ENCODE measurements at places on chromosomes 2 and 18.
A peak's percentile ranks its signal among the peaks of the same experiment; 100 is the strongest.

DNA sequence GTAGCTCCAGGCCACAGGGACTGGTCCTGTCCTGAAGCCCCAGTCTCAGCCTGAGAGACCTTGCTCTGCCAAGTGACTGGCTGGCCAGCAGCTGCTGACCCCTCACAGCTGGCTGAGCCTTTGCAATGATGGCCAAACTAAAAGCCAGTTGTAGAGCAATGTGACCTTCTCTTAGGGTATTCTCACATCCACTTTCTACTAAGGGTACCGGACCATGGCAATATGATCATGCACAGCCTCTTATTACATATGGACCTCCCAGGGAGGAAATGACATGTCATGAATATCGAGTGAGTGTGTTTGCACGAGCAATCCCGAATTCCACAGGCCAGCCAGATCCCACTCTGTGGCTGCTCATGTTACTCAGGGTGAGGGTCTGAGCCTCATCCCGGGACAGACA is 213.9 kb downstream of the VAPA start:
- DNase-seq, result no peak

DNA sequence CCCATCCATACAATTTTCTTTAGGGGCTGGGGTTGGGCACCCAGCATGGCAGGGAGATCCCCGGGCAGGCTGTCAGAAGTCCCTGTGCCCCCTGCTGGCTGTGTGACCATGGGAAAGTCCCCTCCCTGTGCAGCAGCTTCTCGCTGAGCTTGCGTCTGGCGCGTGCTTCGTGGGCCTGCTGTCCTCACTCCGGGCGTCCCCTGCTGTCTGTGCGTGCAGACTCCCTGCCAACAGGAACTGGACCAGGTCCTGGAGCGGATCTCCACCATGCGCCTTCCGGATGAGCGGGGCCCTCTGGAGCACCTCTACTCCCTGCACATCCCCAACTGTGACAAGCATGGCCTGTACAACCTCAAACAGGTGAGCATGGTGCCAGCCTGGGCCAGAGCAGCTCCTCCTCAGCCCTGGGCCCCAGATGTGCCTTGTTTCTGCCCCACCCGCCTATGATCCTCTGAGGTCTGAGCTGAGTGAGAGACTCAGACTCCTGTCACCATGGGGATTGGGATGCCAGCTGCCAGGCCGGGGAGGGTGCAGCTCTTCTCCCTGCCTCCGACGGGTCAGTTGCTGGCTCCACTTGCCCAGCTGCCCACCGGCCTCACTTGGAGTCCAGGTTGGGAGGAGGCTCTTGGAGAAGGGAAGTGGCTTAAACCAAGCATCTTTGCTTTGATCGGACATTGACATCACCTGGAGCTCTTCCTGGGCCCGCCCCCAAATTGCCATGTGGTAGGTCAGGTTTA is 28.6 kb downstream of the IGFBP2 start:
- no peak for DNase-seq

GRCh38 chr18:50523165-50523564 is 36.7 kb upstream of the MAPK4 start:
- no peak for DNase-seq

- no peak for DNase-seq
These were observed 63.2 kb downstream of the MOGAT1 start for GRCh38 chr2:222734703-222735014.

GRCh38 chr2:234291765-234292204 is 205.1 kb downstream of the ARL4C start:
- peak; percentile 59 for DNase-seq

- no peak for DNase-seq
These were observed 6.8 kb upstream of the SNED1 start for GRCh38 chr2:240991378-240992263.

GRCh38 chr2:20281876-20282275 is 56.9 kb upstream of the SDC1 start:
- no peak for DNase-seq

- no peak for DNase-seq
These were observed 13.9 kb downstream of the CNDP2 start for GRCh38 chr18:74509856-74510769.

DNA sequence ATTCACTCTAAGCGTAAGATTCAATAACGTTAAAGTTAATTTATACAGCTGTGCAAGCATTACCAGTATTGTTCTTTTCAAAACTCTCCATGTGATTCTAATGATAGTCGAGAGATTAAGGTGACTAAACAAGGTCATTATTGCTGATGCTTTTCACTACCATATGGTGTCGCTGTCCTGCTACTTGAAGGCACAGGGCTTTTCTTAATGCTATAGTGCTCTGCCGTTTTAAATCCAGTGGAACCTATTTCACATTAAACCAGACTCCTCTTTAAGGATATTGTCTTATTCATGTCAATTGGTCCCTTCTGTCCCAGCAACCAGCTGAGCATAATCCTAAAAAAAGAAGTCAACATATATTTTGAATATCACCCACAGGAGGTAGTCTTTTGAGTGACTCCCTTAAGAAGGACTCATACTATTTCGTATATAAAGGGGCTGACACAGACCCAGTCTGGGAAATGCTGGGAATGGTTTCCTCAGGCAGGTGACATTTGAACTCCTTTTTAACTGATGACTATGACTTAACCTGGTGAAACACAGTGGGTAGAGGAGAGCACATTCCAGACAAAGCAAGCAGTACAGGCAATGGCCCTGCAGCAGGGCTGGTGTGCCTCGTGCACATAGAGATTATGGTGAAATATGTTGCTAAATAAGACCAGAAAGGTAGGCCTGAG is 53.9 kb upstream of the CYTIP start:
- DNase-seq, result peak; percentile 65

DNA sequence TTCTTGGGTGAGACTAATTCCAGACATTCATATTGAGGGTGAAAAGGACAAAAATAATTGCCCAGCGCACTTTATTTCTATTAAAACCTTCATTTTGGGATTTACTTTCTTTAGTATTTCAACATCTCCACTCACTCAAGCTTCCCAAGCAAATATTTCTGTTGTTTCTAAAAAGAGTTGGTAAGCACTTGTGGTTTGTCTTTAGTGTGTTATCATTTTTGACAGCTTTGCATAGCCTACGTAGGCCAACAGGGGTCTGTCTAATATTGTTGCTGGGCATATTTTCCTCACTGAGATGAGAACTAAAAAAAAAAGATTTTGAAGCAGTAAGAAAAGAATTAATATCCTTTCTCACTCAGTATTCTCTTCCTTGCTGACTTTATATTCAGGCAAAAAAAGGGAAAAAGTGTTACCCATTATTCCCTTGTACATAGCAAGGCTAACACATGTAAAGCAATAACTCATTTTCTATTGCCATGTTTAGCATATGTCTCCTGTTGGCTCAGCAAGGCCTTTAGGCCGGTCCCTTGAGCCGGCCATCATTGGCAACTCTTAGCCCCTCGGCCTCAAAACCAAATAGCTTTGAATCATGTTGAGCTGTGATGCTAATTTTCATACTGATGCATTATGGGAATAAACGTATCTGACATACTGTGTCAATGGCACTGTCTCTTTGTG is 494.2 kb downstream of the ARHGAP15 start:
- DNase-seq, result no peak

- peak; percentile 76 for DNase-seq
These were observed 30.1 kb downstream of the MBP start for GRCh38 chr18:77102259-77103040.

GRCh38 chr18:13580991-13581390 is 145.4 kb downstream of the FAM210A start:
- DNase-seq, result no peak

GRCh38 chr2:28545590-28546200 is 49.8 kb downstream of the PLB1 start:
- DNase-seq, result peak; percentile 27

Measured in CD4-positive, alpha-beta T cell treated with Interleukin-2 at 100 ng/mL for 4 hours (primary cell).